Left ventricle myocardium superior (tissue), 1 donor: ENCODE measurements at places on chromosomes 2 and 18. TPM values are rescaled to one million over a fixed set of nuclear protein-coding genes. Genes with fewer than 3 reads are reported as not detected.

- peak; percentile 41 for DNase-seq
Observed at GRCh38 chr2:20649576-20649975, 1.3 kb downstream of the HS1BP3 start.

GRCh38 chr18:37955201-37955600 is 389.6 kb upstream of the CELF4 start:
- DNase-seq, result no peak

DNA sequence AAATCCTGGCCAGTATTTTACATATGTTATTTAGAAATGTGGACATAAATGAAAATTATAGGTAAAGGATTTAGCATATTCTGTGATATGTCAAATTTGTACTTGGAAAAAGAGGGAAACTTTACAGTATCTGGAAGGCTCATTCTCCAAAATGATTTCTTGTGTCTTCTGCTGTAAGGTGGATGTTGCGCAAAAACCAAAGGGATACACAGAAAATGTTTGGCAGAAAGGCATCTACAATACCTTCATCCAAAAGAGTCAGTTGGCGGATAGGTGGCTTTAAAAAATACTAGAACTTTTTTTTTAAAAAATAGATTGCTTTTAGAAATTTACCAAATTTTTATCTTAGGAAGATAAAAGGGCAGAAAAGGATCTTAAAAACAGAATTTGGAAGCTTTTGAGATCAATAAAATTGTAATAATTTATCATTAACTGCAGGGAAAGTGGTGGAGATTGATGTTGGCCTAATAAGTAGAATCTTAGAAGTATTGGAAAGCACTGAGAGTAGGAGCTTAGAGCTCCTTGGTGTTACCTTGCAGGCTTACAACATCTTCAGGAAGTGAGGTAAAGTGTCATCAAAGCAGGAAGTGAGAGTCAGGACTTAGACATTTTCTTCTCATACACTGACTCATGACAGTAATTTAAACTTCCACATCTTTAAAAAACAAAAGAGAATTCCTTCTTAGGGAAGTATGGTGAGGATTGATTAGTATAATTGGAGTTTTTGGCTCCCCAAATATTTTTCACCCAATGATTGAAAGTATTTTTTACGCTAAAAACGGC is 2.1 kb downstream of the NABP1 start:
- no peak for DNase-seq

GRCh38 chr2:222024932-222025880 is 273.6 kb downstream of the PAX3 start:
- DNase-seq, result no peak

The TFCP2L1 gene
- total RNA-seq, result 0.17 TPM
